ENCODE measurements at places on chromosomes 7 and 10.

DNA sequence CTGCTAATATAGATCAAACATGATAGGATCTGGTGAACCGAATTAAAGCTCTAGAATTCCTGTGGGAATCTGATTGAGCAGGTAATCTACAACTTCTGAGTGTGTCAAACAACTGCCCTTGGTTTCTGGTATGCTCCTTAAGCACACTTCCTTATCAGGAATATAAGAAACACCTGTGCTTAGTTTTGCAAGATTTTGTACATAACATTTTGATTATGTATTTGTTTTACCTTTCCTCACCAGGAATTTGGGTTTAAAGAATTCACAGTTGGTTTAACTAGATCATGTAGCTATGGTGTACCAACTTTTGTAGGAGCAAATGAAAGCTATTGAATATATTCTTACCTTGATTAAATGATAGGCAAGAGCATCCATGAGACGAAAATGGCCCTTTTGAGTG, 40.6 kb downstream of the MCU start:
- no peak overlapping the region for H3K27ac ChIP-seq
- no peak for DNase-seq
- no peak overlapping the region for H3K4me3 ChIP-seq
- no peaks in the 10 kb centered on the region for H3K36me3 ChIP-seq

- H3K27ac ChIP-seq, result no peak overlapping the region
- H3K4me1 ChIP-seq, result no peaks in the 10 kb centered on the region
- no peak overlapping the region for H3K4me3 ChIP-seq
- DNase-seq, result no peak
- peaks cover 66% of the 10 kb centered on the region for H3K27me3 ChIP-seq
These were observed 7.1 kb upstream of the UNCX start for GRCh38 chr7:1225441-1226185.

DNA sequence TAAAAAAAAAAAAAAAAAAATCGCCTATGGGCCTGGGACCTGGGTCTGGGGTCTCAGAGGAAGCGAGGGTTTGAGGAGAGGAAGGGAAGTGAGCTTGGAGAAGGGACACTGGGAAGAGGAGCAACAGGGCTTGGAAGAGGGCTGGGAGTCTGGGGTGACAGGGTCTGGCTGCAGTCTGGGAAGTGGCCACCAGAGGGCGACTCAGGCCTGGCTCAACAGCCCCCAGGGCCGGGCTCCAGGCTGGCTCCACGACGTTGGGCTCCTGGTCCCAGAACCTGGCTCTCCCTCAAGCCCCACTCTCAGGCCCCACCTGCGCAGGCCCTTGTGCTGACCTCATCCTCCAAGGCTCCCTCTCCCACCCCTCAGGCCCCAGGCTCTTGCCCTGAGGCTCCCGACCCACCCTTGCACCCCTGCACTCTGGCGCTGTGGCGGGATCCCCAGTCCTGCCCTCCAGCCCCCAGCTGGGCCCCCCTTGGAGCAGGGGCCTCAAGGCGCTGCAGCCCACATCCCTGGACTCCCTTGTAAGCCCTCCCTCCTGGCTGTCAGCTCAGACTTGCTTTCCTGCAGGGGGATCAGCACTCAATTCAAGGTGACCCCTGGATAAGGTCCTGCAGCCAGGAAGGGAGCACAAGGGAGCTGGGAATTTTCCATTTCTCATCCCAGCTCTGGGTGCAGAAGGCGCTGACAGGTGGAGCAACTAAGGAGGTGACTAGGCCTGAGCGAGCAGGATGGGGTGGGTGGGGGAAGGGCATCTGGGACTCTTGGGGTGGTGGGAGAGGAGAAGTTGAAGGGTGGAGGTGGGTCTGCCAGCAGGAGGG, 5.4 kb upstream of the SPACDR start:
- peak; percentile 85 for DNase-seq
- H3K4me1 ChIP-seq, result peaks cover 15% of the 10 kb centered on the region
- H3K27me3 ChIP-seq, result no peaks in the 10 kb centered on the region
- peak overlapping the region; percentile 51 for H3K27ac ChIP-seq
- H3K4me3 ChIP-seq, result no peak overlapping the region

GRCh38 chr10:4848356-4849041, 22.5 kb downstream of the AKR1E2 start:
- no peak overlapping the region for H3K4me3 ChIP-seq
- no peaks in the 10 kb centered on the region for H3K27me3 ChIP-seq
- H3K4me1 ChIP-seq, result no peaks in the 10 kb centered on the region
- no peak overlapping the region for H3K27ac ChIP-seq
- no peaks in the 10 kb centered on the region for H3K36me3 ChIP-seq

- no peaks in the 10 kb centered on the region for H3K36me3 ChIP-seq
- no peak for DNase-seq
- no peaks in the 10 kb centered on the region for H3K4me1 ChIP-seq
- no peaks in the 10 kb centered on the region for H3K27me3 ChIP-seq
- H3K27ac ChIP-seq, result no peak overlapping the region
These were observed 334.0 kb upstream of the LRRTM3 start for GRCh38 chr10:66591865-66592264.

GRCh38 chr10:132409667-132410028, 12.6 kb downstream of the PWWP2B start:
- H3K27ac ChIP-seq, result peak overlapping the region; percentile 98

GRCh38 chr7:5284304-5285281, 1.9 kb downstream of the SLC29A4 start:
- H3K36me3 ChIP-seq, result no peaks in the 10 kb centered on the region
- DNase-seq, result no peak
- no peaks in the 10 kb centered on the region for H3K4me1 ChIP-seq
- H3K4me3 ChIP-seq, result no peak overlapping the region
- H3K27ac ChIP-seq, result no peak overlapping the region

- H3K36me3 ChIP-seq, result no peaks in the 10 kb centered on the region
- no peak for DNase-seq
- no peak overlapping the region for H3K27ac ChIP-seq
These were observed 25.2 kb downstream of the PHTF2 start for GRCh38 chr7:77823787-77824186.

DNA sequence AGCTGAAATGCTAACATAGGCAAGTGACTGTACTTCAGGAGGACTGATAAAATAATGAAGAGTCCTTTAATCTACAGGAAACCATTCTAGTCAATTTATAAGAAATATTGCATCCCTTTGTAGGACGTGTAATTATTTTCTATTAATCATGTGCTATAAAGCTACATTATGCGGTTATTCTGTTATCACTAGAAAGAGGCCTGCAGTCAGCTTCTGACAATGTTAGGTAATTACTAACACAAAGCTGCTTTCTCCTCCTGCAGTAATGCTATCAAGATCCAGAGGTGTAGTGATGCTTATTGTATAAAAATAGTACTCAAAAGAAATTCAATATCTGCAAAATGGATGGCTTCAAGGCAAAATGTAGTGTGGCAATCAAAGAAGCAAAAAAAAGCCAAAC, 191.1 kb downstream of the SKAP2 start:
- H3K27ac ChIP-seq, result no peak overlapping the region
- H3K36me3 ChIP-seq, result no peaks in the 10 kb centered on the region
- H3K4me3 ChIP-seq, result no peak overlapping the region
- DNase-seq, result no peak
- H3K27me3 ChIP-seq, result no peaks in the 10 kb centered on the region

DNA sequence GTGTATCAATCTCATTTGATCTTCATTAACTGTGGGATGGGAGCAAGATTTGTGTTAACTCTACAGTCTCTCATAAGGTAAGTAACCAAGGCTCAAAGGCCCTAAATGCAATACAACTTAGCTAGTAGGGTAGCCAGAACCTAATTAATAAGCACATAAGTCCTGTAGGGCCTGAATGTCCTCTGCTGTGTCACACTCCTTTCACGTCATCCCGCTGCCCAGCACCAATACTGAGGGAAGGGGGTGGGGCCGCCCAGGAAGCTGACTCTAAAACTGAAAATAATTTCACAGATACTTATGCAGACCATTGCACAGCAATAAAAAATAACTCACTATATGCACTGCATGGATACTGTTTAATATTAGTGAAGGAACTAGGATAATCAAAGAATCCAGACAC, 13.7 kb downstream of the CCDC6 start:
- no peaks in the 10 kb centered on the region for H3K36me3 ChIP-seq
- no peak overlapping the region for H3K4me3 ChIP-seq
- H3K27me3 ChIP-seq, result no peaks in the 10 kb centered on the region
- no peak for DNase-seq
- H3K27ac ChIP-seq, result no peak overlapping the region

DNA sequence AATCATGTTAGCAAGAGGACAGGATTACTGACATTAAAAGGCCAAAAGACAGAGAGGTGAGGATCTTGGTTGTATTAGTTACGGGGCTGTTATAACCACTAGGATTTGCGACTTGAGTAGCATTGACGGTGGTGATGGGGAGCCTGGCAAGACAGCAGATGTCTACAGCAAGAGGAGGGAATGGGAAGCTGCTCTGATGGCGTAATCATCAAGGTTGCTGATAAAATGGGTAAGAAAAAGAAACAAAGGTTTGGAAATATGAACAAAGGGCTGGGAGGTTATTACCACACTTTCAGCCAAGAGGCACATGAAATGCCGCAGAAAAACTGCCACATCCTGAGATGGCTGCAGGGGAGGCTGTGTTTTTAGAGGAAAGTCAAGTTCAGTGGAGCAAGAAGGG, 33.9 kb downstream of the TMEM229A start:
- no peak overlapping the region for H3K4me3 ChIP-seq
- no peaks in the 10 kb centered on the region for H3K36me3 ChIP-seq
- no peaks in the 10 kb centered on the region for H3K27me3 ChIP-seq
- DNase-seq, result no peak

- no peak overlapping the region for H3K27ac ChIP-seq
- no peaks in the 10 kb centered on the region for H3K36me3 ChIP-seq
- H3K27me3 ChIP-seq, result no peaks in the 10 kb centered on the region
- no peaks in the 10 kb centered on the region for H3K4me1 ChIP-seq
These were observed 221.7 kb downstream of the KLF6 start for GRCh38 chr10:3563298-3563697.

DNA sequence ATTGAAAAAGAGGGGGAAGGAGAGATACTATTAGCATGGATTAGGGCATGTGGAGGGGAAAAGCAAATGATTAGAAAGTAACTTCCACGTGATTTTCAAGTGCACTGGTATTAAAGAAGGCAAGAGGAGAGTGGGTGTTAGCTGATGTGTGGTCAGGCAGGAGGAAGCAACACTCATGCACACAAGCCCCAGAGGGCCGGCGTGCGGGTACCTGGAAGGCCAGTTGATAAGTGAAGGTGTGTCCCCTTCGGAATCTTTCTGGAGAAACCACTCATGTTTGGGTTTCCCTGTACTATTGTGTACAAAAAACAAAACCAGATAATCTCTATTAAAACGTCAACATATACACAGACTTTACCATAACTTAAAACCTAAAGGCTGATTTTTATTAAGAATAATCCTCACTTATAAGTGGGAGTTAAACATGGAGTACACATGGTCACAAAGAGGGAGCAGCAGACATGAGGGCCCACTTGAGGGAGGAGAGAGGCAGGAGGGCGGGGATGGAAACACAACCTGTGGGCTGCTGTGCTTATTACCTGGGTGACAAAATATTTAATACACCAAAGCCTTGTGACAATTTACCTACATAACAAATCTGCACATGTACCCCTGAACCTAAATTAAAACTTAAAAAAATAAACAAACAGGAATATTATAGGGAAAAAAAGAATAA, 98.9 kb downstream of the SVIL start:
- DNase-seq, result no peak
- no peaks in the 10 kb centered on the region for H3K36me3 ChIP-seq
- peak overlapping the region; percentile 11 for H3K27ac ChIP-seq
- H3K4me1 ChIP-seq, result peaks cover 8% of the 10 kb centered on the region

DNA sequence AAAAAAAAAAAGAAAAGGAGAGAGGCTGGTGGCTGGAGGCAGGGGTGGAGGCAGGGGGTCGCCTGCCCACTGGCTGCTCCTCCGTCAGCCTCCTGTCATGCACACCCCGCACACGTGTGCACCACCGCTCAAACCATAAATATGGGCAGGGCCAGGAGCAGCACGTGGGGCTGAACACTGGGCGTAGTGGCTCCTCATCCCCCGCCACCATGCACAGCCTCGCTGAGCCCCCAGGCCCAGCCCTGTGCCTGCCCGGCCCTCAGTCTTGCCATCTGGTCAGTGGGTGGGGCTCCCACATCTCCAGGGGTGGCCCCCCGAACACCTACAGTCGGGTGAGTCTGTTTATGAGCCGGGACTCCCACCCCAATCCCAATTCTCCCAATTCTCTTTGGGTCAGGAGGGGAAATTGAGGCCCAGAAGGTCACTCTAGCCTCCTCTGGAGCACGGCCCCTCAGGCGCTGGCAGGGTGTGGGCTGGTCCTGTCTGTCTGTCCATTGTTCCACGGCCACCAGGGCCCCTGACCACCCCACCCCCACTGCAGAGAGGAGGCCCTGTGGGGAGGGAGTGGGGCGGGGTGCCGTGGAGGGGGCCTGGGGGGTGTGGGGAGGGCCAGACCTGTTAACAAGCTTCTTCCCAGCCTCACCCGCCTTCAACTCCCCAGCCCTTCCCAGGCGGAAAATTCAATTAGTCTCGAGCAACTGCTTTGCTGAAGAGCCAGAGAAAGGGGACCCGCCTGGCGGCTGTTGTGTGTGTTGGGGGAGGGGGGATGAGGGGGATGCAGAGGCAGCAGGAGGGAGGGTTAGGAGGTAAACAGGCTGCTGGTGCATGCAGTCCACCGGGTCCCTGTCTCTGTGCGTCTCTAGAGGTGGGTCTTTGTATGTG, 19.5 kb upstream of the GRIFIN start:
- no peak overlapping the region for H3K27ac ChIP-seq
- H3K4me1 ChIP-seq, result peaks cover 3% of the 10 kb centered on the region
